ENCODE measurements at places on chromosomes 3 and 15.
A peak's percentile ranks its signal among the peaks of the same experiment; 100 is the strongest.

DNA sequence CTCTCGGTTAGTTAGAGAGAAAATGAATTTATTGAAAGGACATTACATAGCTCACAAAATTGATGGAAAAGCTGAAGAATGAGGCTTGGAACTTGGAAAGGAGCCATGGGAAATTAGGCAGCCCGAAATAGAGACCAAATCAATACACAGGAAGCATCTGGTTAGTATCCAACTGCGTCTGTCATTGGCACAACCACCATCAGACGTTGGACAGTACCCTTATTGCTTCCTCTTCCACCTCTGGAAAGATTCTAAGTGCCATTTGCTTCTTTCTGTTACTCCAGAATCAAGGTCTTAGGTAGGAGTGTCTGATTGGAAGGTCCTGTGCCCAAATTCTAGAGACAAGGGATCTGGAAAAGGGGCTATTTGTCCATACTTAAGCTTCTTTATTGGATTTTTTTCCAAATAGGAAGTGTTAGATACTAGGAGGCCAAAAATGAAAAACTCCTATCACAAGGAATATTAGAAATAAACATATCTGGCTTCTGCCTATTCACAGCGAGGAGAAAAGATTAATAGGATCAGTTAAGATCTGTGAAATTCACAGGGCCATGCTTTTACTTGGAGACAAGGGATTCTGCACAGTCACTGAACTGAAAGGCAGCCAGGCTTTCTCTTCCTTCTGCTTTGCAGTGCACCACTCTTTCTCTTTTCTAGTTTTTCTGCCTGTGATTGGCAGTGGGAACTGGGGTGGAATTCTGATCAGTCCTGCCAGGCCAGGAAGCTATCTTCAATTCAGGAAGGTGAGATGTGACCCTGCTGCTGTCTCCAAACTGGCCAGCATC lies 10.7 kb upstream of the HACD2 start:
- no peak for DNase-seq

- no peak for DNase-seq
Measured at GRCh38 chr15:63071288-63071909, 28.9 kb downstream of the TPM1 start.

- DNase-seq: peak; percentile 27
Measured at GRCh38 chr3:54875596-54876268, 52.1 kb downstream of the LRTM1 start.

- DNase-seq: peak; percentile 35
Measured at GRCh38 chr15:40287968-40288367, 5.1 kb upstream of the ANKRD63 start.

- DNase-seq: no peak
Measured at GRCh38 chr3:169269005-169269404, 394.5 kb downstream of the MECOM start.

DNA sequence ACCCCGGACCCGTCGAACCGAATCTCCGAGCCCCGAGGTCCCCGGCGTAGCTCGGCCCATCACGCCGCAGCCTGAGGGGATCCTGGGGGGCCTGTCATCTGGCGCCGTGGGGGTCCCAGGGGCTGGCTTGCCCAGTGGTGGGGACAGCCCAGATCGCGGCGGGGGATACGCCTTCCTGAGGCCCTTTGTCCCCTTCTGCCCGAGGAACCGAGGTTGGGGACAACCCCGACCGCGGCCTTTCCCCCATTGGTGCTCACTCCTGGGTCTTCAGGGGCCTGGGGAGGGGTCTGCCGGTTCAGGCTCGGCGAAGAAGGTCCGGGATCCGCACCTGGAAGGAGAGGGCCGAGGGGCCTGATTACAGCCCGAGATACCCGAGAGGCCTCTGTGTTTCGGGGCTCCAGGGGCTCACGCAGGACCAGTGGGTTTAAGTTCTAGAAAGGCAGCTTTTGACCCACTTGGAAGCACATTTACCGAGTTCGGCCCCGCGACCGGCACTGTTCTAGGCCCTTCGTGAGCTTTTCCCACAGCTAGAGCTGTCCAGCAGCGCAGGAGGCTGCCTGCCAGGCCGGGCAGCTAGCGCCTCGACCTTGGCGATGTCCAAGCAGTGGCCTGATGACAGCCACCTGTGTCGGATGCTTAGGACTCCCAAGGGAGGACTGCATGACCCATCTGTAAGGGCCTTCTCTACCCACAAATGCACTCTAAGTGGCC lies 504 bp downstream of the ABHD2 start:
- peak; percentile 68 for DNase-seq

DNA sequence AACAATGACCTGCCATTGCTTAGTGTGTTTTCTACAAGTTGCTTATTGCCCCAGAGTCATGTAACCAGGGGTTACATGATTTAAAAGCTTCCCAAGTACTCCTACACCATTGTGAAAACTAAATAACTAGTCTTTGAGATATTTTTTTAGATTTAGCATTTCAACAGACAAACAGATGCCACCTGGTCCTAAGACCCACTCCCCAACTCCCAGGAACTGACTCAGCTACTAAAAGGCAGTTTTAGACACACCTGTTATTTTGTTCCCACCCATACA lies 28.1 kb upstream of the KBTBD12 start:
- no peak for DNase-seq

- no peak for DNase-seq
Measured at GRCh38 chr3:169827712-169828111, 15.0 kb upstream of the LRRC34 start.

- DNase-seq: no peak
Measured at GRCh38 chr3:46549989-46550388, 16.1 kb downstream of the LRRC2 start.

- DNase-seq: peak; percentile 54
Measured at GRCh38 chr15:71800835-71801745, 9.3 kb upstream of the NR2E3 start.

GRCh38 chr15:68052431-68052830 lies 1.7 kb upstream of the PIAS1 start:
- no peak for DNase-seq

DNA sequence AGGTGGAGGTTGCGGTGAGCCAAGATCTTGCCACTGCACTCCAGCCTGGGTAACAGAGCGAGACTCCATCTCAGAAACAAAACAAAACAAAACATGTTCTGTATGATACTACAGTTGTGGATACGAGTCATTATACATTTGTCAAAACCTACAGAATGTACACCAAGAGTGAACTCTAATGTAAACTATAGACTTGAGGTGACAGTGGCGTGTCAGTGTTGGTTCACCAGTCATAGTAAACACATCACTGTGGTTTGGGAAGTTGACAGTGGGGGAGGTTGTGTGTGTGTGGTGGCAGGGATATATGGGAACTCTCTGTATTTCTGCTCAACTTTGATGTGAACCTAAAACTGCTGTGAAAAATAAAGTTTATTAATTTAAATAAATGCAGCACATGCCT lies 33.0 kb upstream of the GNB5 start:
- DNase-seq: no peak

DNA sequence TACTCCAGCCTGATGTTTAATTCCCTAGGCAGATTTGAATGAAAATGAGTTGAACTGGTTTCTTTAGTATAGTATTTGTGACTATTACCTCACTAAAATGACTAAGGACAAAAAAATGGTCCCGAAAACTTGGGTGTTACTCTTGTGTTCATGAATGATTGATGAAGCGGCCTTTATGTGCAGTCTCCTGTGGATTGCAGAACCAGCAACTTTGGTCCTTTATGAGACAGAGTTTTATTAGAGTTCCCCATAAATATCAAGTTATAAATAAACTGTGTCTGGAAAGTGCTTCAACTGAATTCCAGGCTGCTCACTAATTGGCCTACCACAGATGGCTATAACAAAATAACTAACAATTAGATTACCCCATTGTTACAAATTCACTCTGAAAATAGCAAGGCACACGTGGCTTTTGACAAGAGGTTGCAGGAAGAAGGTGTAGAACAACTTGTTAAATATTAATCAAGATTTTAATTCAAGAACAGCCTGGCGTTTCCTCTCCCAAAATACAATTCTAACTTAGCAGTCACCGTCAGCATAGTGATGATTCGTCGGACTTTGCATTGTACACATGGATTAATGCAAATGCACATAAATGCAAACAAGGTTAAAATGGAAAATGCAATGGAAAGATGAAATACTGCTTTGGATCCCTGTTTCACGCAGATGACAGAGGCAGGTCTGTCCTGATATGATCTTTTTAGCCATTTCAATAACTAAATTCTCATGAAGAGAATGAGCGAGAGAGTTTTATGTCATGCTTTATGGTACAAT lies 567.3 kb upstream of the ZNF717 start:
- no peak for DNase-seq

GRCh38 chr15:29278436-29279105 lies 8.9 kb upstream of the NSMCE3 start:
- DNase-seq: no peak

- peak; percentile 79 for DNase-seq
Measured at GRCh38 chr15:89776274-89777072, at the start of gene MESP2. Gene MESP2, plus strand, starts transcription at chr15:89776332. Its CDS starts 26 bp downstream, at chr15:89776358.

DNA sequence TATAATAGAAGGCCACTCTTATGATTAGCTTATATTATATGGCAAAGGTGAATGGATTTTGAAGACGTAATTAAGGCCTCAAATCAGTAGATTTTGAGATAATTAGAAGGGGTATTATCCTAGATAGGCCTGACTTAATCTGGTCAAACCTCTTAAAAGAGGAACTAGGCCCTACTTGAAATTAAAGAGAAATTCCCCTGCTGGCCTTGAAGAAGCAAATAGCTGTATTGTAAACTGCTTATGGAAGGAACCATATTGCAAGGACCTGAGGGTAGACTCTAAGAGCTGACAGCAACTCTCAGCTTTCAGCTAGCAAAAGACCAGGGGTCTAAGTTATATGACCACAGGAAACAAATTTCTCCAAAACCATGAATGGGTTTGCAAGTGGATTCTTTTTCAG lies 219.0 kb upstream of the ONECUT1 start:
- no peak for DNase-seq

- DNase-seq: no peak
Measured at GRCh38 chr15:79765081-79765480, 131.7 kb downstream of the MTHFS start.

Data from NCI-H69 (cell line).